Activated CD4-positive, alpha-beta T cell treated with anti-CD3 and anti-CD28 coated beads for 36 hours (primary cell): ENCODE measurements at places on chromosomes 7 and 10. TPM values are rescaled to one million over a fixed set of nuclear protein-coding genes. Genes with fewer than 3 reads are reported as not detected.
A peak's percentile ranks its signal among the peaks of the same experiment; 100 is the strongest.

GRCh38 chr7:1703441-1703840, 33.4 kb downstream of the ELFN1 start:
- no peak for DNase-seq

DNA sequence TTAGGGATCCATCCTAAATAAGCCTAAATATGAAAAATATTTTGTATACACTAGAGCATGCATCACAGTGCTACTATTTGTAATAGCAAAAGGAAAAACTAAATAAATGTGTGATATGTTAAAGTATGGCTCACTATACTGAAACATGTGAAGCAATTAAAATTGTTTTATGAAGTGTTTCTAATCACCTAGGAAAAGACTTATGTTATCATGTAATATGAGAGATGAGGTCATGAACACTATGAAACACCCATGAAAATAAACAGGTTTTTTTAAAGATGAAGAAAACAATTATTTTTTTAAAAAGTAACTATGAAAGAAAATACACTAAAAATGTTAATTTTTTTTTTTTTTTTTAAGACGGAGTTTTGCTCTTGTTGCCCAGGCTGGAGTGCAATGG, 16.8 kb upstream of the ARHGAP12 start:
- DNase-seq, result no peak

DNA sequence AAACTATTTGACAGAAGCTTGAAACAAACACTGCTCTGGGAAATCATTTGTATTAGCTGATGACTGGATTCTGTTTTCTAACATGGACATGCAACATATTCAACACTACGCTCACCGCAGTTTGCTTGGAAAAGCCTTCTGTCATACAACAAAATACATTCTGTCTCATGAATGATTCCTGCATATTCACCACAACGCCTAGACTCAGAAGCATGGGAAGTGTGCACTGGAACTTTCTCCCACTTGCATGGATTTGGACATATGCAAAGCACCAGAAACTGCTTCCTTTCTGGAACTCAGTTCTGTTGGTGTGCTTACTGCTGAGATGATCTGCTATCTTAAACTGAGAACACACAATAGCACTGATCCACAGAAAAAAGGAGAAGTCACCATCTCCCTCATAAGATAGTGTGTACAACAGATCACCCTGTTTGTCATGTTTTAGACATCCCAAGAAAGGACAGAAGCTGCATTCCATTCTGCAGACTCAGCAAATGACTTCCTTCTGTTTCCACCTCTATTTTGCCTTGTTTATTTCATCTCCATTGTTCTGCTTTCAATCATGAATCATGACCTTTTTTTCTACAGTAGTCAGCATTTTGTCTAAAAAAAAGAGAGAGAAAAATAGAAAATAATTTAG, 115.8 kb downstream of the HTR7 start:
- DNase-seq, result no peak

DNA sequence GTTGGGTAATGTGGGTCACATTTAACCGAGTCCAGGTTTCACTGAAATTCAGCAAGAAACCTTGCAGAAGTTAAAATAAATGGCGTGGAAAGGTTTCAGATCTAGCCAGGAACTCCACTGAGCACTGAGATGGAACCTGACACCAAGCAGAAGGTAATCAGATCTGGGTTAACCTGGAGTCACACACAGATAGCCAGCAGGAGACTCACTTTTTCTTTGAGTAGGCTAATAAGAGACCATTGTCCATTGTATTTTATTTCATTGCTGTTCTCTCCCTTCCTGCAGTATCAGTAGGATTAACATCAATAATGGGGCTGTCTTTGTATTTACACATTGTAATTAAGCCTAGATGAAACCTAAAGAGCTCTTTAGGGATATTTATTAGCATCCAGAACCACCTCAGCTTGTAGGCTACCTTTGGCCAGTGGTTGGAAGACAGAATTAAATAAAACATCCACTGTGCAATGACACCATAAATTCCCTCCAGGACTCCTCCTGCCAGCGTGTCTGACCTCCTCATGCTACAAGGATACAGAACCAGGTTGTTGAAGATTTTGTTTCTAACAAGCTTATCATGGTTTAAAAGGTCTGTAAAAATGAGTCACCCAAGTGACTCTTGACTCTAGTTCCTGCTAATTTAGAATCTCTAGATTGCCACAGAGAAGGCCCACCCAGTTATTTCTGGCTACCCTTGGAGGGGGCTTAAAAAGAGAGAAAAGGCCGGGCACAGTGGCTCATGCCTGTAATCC, 151.1 kb downstream of the SORCS1 start:
- no peak for DNase-seq

The SLC26A3 gene
- total RNA-seq, result not detected

DNA sequence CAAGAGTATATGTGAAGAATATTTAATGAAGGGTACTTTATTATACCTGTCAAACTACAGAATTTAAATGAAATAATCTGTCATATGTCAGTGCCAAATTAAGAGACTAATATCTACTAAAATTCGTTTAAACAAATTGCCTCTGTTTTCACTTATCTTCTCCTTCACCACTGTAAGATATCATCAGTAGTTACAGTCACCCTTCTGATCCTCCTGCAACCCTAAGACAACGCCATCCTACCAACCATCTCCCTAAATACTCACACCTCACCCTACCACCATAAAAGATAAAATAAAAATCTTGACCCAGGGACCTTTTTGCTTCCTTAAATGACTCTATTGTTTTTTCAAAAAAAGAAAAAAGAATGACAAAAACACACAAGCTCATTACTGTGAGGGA, 20.8 kb downstream of the EZH2 start:
- DNase-seq, result no peak

- DNase-seq, result no peak
Measured at GRCh38 chr10:113808168-113808567, 45.7 kb downstream of the DCLRE1A start.

The LOXL4 gene
- total RNA-seq, result not detected

The FKBP6 gene
- not detected for total RNA-seq

DNA sequence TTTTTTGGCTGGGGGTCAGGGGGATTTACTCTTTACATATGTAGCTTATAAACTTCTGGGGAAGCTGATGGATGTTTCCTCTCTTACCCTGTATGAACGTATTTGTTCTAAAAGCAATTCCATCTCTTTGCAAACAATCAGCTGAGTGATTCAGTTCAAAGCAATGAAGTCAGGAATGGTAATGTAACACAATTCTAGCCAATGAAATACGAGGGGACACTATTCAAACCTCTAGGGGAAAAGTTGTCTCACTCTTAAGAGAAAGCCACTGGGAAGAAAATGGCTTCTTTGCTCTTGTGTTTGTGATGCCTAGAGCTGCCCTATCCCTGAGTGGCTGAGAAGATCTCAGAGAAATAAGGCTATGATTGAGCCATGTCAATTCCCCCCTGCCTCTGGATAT, 134.8 kb upstream of the SEMA3C start:
- no peak for DNase-seq

The ZNF853 gene
- total RNA-seq, result 1.2 TPM

GRCh38 chr10:73910401-73910763, 550 bp upstream of the PLAU start:
- peak; percentile 25 for DNase-seq

DNA sequence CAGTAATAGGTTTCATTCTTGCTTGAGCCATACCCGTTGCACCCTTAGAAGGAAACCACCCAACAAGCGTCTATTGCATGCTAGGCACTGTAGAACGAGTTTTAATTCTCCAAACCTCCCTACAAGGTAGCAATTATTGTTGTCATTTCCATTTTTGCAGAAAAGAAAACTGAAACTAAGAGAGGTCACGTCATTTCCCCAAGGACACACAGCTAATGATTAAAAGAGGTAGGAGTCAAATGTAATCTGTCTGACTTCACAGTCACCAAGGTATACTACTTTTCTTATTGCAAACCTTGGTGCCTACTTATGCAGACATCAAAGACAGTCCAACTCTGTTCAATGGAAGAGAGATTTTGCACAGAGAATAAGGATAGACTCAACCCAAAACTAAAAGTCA, 49.1 kb upstream of the C1QL3 start:
- no peak for DNase-seq

GRCh38 chr7:47300472-47301104, 281.3 kb downstream of the TNS3 start:
- no peak for DNase-seq

DNA sequence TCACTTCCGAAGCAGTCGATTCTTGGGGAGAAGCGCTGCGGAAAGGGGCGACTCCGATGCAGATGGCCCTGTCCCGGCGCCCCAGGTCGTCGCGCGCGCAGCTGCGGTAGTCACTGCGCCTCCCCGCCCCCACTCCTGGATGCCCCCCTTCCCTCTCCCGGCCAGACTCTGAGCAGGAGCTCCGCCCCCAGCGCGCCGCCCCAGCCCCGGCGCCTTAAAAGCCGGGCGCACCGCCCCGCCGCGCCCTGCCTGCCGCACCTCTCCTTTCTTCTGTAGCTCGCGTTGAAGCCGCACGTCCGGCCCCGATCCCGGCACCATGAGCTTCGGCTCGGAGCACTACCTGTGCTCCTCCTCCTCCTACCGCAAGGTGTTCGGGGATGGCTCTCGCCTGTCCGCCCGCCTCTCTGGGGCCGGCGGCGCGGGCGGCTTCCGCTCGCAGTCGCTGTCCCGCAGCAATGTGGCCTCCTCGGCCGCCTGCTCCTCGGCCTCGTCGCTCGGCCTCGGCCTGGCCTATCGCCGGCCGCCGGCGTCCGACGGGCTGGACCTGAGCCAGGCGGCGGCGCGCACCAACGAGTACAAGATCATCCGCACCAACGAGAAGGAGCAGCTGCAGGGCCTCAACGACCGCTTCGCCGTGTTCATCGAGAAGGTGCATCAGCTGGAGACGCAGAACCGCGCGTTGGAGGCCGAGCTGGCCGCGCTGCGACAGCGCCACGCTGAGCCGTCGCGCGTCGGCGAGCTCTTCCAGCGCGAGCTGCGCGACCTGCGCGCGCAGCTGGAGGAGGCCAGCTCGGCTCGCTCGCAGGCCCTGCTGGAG, at the start of gene INA:
INA (plus strand) TSS at position 243 of the 817 bp plus-strand sequence; CDS start at position 317, 74 bp downstream.
- peak; percentile 66 for DNase-seq

The ETV1 gene
- total RNA-seq, result 0.37 TPM

DNA sequence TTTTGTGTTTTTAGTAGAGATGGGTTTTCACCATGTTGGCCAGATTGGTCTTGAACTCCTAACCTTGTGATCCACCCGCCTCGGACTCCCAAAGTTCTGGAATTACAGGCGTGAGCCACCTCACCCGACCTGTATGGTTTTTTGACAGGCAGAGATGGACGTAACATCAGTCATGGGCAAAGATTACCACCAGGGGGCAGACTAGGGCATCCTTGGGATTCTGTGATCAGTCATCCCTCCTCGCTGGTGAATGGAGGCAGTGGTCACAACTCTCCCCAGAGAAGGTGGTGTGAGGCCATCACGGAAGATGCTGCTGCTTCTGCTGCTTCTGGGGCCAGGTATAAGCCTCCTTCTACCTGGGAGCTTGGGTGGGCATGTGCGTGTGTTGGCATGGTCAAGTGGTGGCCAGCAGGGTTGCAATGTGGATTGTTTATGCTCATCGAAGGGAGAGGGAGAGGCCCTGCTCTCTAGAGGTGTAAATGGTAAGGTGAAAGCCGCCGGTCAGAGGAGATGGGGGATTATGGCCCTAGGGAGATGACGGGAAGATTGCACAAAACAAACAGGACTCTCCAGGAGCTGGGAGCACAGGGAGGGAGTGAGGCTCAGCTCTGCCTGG, 122.7 kb upstream of the PRSS1 start:
- DNase-seq, result peak; percentile 85

- no peak for DNase-seq
Measured at GRCh38 chr7:138926241-138926612, 55.0 kb downstream of the KIAA1549 start.

DNA sequence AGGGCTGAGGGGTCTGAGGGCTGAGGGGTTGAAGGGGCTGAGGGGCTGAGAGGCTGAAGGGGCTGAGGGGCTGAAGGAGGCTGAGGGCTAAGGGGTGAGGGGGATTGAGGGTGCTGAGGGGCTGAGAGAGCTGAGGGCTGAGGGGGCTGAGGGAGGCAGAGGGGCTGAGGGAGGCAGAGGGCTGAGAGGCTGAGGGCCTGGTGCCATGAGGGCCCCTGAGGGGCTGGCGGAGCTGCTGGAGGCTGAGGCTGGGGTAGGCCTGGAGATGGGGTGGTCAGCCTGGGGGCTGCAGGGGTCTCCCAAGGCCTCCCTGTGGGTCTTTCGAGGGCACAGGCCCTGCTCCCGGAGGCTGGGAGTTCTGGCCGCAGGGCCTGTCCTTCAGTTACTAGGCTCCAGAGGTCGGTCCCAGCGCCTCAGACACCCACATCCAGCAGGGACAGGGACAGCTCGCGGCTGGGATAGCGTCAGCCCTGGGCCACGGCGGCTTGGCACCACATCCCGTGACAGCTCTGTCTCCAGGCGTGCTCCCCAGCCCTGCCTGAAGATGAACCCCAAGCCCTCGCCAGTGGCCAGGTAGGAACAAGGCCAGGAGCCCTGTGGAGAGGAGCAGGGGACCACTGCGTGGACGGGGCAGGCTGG, 16.9 kb downstream of the MYO1G start:
- peak; percentile 54 for DNase-seq

- DNase-seq, result no peak
Measured at GRCh38 chr10:2878818-2879217, 188.5 kb upstream of the PFKP start.

The CH25H gene
- total RNA-seq, result not detected

- DNase-seq, result no peak
Measured at GRCh38 chr10:114631090-114631665, 26.9 kb downstream of the ABLIM1 start.

- DNase-seq, result no peak
Measured at GRCh38 chr10:14611968-14612693, 162.6 kb downstream of the FAM107B start.

DNA sequence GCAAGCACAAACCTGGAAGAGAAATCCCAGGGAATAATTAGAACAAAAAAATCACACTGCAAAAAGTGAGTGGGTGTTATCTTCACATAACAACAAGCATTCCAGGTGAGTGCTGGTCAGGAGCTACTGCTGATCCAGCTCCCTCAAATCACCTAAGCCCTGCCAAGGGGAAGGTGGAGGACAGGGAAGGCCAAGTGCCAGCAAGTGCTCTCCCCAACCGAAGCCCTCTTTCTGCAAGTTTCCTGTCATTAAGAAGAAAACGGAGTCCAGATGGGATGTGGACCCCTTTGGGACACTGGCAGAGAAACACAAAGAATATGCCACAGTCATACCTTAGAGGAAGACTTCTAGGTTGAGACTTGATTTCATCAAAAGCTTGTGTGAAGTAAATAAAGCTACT, 933.0 kb upstream of the ZNF722 start:
- DNase-seq, result no peak

The PRPS1L1 gene
- not detected for total RNA-seq

GRCh38 chr10:44030132-44030531, 354.8 kb downstream of the CXCL12 start:
- DNase-seq, result peak; percentile 58

DNA sequence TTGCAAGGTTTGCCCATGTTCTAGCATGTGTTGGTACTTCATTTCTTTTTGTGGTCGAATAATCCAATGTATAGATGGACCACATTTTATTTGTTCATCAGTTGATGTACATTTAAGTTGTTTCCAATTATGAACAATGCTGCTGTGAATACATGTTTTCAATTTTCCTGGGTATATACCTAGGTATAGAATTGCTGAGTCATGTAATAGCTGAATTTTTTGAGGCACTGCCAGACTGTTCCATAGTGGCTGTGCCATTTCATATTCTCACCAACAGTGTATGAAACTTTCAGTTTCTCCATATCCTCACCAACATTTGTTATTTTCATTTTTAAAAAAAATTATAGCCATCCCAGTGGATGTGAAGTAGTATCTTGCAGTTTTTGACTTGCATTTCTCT, 90.5 kb downstream of the EZH2 start:
- no peak for DNase-seq

GRCh38 chr10:77819210-77820112, 107.1 kb downstream of the DLG5 start:
- DNase-seq, result no peak

GRCh38 chr7:111145472-111145871, 54.5 kb downstream of the LRRN3 start:
- no peak for DNase-seq

- peak; percentile 91 for DNase-seq
Measured at GRCh38 chr10:79929409-79929904, 19.4 kb downstream of the SFTPD start.
